ENCODE measurements at places on chromosomes 4 and X.

DNA sequence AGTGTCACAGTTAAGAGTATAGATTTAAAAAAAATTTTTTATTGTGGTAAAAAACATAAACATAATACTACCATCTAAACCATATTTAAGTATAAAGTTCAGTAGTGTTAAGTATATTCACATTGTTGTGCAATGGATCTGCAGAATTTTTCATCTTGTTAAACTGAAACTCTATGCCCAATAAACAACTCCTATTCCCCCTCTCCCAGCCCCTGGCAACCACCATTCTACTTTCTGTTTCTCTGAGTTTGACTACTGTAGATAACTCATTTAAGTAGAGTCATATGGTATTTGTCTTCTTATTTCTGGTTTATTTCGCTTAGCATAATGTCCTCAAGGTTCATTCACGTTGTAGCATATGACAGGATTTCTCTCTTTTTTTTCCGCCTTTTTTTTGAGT, 112.4 kb downstream of the PTTG2 start:
- DNase-seq, result no peak

GRCh38 chr4:62161446-62161845, 961.3 kb downstream of the ADGRL3 start:
- DNase-seq, result no peak

DNA sequence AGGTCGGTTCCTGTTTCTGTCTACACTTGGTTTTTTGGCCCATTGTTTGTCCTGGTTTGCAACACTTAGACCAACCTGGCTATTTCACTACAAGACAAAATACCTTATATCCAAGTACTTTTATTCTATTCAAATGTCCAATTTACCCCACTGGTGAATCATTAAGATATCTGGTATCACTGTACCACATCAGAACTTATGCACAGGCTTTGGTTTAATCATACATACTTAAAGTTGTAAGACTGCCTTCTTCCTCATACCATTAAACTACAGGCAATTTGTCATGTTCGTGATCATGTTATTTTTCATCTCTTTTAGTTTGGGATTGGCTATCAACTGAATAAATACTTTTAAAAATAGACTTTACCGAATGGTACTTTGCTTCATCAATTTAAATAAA, 53.0 kb upstream of the ATOH1 start:
- no peak for DNase-seq

GRCh38 chr4:182749667-182750167, 167.5 kb downstream of the DCTD start:
- no peak for DNase-seq

DNA sequence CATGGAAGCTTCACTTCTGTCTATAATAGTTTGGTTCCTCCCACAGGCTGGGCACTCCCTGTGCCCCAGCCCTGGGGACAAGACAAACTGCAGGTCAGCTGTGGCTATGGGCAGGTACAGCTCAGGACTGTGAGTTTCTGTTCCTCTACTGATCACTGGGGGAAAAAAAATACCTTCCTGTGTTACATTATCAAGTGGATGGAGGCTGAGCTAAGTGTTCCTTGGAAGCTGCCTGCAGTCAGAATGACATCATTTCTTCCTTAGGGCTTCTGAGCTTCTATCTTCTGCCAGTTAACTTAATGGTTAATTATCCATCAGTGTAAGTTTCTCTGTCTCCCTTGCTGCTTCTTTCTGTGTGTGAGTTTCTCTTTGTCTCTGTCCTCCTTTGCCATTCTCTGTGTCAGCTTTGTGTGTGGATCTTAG, 4.6 kb downstream of the RAB33A start:
- no peak for DNase-seq

DNA sequence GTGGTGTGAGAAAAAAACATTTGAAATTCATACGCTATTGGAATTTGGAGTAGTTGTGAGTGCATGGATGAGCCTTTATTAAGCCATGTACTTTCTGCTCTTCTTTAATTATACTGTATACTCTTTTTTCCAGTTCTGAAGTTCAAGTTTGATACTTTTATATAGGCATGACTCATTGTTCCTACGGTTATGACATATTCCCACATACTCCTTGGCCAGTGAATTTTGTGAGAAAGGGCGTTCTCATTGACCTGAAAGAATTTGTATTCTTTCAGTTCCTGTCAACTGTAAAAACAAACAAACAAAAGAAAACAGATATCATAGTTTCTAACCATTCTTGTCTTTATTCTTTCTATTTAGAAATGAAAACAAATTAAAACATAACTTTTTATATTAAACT, 407.3 kb downstream of the MAPK10 start:
- no peak for DNase-seq

- no peak for DNase-seq
These were observed 2.4 kb upstream of the PTCHD1 start for GRCh38 chrX:23332101-23332887.

GRCh38 chrX:15336023-15336413, 695 bp upstream of the PIGA start:
- DNase-seq, result peak; percentile 31

- DNase-seq, result no peak
These were observed 44.6 kb downstream of the EIF2S3 start for GRCh38 chrX:24099394-24099793.

DNA sequence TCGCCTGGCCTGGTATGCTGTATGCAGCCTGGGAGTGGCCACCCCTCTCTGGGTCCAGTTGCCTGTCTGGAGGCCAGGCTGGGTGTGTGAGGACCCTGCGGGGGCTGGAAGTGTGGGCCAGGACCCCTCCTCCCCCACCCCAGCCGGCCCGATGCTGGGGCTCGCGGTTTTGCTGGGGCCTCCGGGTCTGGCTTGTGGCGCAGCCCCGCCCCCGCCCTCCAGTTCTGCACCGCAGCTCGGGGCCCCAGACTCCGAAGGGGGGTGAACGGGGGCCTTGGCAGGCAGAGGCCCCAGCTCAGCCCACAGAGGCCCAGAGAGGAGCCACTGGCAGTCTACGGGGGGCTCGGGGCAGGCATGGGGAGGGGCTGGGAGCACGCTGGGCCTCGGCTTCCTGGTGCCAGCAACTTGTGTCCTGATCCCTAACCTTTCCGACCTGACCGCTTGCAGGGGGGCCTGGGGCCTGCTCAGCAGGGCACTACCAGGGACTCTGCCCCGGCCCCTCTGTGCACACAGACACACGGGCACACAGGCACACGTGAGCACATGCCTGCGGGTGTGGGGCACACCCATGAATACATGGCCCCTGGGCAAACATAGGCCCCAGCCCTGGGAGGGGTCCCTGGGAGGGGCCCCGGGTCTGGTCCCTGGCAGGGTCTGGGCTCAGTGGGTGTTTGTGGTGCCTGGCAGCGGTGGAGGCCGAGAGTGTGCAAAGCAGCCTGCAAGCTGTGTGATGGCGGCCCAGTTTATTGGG, 21.4 kb upstream of the FGFR3 start:
- DNase-seq, result no peak

GRCh38 chrX:78024349-78025059, 55.1 kb upstream of the PGAM4 start:
- peak; percentile 4 for DNase-seq

GRCh38 chr4:142801966-142802365, 44.1 kb downstream of the INPP4B start:
- no peak for DNase-seq

DNA sequence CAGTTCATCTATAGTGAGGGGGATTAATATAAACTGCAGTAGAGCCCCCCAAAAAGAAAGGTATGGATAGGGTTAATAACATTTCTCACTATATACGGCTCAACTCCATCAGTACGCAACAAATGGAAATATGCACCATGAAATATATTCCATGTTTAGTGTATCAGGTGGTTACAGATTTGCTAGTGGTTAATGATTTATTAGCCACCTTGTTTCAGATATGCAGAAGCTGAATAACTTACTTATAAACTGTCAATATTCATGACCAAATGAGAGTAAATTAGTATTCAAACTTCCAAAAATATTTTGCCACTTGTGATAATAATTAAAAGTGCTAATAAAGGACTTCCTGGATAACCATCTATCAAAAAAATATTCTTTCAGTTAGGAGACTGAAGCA, 14.8 kb downstream of the AMTN start:
- no peak for DNase-seq

GRCh38 chr4:110009550-110009949, 96.9 kb downstream of the EGF start:
- DNase-seq, result no peak

DNA sequence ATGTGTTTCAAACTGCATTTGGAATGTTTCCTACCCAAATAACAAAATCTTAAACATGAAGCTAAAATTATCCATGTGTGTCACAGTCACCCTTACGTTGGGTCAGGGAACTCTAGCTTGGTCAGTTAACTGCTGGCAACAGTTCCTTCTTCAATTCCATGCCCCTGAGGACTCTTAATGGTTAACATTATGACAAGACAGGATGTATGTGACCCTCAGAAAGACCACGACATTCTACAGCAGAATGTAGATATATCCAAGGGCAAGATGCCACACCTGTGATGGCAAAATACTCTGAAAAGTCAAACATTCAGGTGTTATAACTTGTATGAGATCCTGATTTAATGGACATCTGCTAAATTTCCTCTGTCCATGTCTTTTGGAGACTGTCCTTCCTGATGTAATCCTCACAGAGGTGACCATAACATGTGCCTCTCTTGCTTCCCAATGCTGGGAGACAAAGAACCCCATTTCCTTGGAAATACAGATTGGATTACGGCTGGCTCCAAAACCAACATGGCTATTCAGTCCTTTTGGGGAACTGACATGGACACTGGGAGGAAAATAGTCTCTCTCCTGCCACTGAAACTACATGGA, 39.1 kb downstream of the YTHDC1 start:
- DNase-seq, result no peak

GRCh38 chrX:132489578-132490419, 961 bp upstream of the MBNL3 start:
- peak; percentile 34 for DNase-seq

DNA sequence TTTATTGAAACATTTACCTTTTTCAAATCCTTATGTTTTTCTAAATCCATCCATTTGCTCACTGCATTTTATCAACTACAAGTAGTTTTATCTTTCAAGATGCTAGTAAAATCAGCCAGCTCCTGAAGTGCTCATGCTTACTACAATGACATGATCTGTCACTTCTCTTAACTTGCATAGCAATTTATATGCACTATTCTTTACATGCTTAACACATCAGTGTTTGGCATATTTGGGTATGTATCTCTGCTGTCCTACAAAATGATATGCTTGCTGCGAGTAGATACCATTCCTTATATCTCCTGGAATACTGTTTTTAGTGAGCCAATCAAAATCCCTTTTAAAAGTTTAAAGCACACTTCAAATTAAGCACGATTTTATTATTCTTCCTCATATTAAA, 2726.8 kb downstream of the PCDH7 start:
- DNase-seq, result no peak

DNA sequence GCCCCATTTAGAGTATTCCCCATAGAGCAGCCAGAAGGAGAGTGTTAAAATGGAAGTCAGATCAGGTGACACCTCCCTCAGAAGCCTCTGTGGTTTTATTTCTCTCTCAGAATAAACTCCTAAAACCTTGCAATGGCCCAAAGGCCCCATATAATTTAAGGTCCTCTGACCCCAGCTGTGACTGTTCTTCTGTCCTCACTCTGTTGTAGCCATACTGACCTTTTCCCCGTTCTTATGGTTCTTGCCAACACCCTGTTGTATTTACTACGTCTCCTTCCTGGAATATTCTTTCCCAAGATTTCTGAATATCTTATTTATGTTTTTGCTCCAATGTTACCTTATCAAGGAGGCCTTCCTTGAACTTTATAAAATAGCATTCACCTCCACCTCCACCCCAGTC, 18.0 kb downstream of the ADH7 start:
- DNase-seq, result no peak

- DNase-seq, result no peak
These were observed 2222.3 kb upstream of the AGA start for GRCh38 chr4:179664430-179665027.

GRCh38 chr4:47372561-47372960, 90.9 kb downstream of the COMMD8 start:
- no peak for DNase-seq

GRCh38 chrX:68999931-69000330, 165.3 kb downstream of the PJA1 start:
- no peak for DNase-seq

DNA sequence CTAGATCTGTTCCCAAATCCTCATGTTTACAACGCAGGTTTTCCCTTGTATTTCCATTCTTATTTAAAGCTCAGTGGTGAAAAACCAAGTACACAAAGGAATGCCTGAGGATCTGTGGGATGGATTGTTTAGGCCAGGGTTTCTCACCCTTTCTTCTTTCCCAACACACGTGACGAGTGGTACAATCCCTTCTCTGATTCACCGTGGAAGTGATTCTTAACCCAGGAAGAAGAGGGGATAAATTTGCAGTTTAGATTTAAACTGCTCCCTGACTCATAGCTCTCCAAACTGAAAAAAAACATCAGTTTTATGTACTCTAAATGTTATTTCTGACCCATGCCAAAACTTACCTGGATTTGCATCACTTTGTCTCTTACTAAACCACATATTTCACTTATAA, 17.0 kb downstream of the PAQR3 start:
- DNase-seq, result no peak
